ENCODE measurements at places on chromosomes 16 and 17.
A peak's percentile ranks its signal among the peaks of the same experiment; 100 is the strongest.

- DNase-seq, result no peak
Observed at GRCh38 chr17:14747603-14747950, 446.7 kb downstream of the HS3ST3B1 start.

DNA sequence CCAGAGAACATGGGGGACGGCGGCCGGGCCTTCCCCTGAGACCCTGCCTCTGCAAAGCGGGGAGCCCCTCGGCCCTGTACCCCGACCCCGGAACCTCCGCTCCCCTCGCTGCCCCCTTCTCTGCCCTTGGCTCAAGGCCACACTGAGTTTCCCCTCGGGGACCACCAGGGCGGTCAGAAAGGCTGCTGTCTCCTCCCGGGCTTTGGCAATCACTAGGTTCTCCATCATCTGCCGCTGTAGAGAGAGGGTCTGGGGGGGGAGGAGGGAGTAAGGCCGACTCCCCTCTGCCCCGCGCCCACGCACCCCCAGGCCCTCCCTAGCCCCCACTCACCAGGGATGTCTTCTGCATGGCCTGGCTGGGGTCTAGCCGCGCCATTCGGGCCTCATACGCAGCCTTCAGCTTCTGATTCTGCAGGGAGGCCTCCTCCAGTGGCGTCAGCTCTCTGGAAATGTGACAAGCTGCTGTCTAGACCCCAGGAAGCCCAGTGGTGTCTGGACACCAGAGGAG is 8.4 kb downstream of the VPS9D1 start:
- no peak for DNase-seq

DNA sequence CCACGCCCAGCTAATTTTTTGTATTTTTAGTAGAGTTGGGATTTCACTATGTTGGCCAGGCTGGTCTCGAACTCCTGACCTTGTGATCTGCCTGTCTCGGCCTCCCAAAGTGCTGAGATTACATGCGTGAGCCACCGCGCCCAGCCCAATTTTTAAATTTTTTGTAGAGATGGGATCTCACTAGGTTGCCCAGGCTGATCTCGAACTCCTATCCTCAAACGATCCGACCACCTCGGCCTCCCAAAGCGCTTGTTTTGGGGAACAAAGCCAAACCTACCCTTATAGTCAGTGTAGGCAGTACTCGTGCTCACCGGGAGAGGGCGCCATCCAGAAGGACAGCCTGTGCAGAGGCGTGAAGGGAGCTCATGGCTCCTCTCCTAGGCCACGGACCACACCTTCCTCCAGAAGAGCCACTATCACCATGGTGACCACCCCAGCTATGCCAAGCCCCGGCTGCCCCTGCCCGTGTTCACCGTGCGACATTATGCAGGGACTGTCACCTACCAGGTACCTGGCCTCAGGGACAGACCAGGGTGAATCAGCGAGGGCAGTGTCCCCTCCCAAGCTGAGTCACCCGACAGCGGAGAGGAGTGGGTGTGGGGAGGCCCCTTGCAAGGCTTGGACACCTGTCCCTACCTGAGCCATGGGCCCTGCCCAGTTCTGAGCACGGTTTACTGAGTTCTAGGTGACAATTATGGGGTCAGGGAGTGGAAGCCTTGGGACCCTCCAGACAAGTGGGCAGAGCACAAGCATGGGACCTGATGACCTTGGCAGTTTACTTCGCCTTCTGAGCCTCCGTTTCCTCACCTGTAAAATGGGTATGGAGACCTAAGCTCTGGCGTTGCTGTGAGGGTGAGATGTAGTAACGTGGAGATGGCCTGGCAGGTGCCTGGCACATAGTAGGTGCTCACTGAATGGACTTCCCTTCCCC is 13.7 kb downstream of the MYO15B start:
- peak; percentile 33 for DNase-seq

- no peak for DNase-seq
Observed at GRCh38 chr16:63998-64913, 8.2 kb downstream of the RHBDF1 start.

- DNase-seq, result no peak
Observed at GRCh38 chr16:12340151-12340733, 363.7 kb downstream of the SNX29 start.

DNA sequence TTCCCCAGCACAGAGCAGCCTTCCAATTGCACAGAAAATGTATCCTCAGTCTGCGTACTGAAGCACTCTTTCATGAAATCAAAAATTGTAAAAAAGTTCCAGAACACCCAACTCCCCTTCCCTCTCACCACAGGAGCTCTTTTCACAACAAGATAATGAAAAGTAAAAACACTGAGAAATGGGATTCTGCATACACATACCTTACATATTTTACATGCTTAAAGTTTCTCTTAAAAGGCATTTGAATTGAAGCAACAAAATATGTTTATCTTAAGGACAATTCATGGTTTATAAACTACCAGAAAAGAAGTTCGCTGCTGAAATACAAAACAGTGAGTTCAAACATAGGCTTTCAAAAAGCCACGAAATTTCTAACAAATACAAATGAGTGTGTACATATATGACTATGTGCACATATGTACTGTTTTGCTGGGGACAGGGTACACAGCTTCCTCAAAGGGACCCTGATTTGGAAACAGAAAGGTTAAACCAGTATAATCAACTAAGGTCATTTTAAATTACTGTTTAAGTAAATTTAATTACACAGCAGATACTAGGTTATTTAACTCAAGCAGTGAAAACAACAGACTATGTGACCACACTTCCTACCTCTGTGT is 33.8 kb downstream of the COG1 start:
- no peak for DNase-seq

Data from T-cell (primary cell).